NCI-H2081 (cell line): ENCODE measurements at places on chromosomes 2 and 18.

DNA sequence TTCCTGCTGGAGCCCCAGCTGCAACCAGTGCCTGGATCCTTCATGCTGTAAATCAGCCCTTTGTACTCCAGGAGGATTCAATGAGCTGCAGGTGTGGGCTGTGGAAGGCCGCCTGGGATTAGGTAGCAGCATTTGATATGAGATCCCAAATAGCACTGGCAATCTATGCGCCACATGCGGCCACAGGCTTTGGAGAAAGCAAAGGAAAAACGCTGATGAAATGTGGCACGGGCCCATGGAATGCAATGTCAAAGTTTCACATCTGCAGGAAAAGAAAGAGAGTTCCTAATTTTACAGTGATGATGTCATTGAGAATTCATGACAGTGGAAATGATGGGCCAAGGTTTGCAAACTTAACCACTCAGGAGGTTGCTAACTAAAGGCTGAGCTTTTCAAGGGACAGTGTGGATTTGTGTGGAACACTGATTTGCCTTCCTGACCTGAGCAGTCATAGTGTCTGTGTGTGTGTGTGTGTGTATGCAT lies 216.4 kb upstream of the OSR1 start:
- peak; percentile 79 for DNase-seq

GRCh38 chr18:28120828-28121515 lies 56.0 kb downstream of the CDH2 start:
- no peak for DNase-seq

DNA sequence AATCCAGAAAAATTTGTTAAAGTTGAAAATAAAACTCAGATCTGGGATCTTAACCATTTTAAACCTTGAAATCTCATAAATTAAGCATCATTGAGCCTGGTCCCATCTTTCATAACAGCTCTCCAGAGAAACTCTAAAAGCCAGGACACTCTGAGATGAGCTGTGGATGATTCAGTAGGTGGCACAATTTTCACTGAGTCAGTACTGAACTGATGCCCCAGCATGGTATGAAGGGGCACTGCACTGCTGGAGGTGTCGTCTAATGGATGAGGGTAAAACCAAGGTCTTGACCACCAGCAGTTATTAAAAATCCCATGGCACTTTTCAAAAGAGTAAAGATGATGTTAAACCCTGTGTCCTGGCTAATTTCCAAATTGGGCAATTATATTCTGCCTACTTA lies 170.6 kb downstream of the FIGN start:
- DNase-seq: no peak

- no peak for DNase-seq
These were observed 30.2 kb downstream of the GLI2 start for GRCh38 chr2:120765678-120766469.

DNA sequence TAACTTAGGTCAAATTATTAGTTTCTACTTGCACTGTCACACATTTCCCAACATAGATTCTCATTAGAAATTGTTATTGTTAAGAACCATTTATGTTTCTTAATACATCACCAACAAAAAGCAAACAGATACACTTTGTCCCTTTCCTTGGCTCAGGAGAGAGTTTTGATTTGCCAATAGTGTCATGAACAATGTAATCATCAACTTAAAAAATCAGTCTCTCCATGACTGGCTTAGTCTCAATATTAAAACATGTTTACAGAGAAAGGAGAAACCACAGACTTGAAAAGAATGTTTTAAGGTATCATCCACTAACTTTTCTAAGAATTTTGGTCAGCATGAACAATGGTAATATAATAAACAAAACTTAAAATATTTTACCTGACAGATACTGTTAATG lies 416.5 kb upstream of the KCNH7 start:
- DNase-seq: no peak

DNA sequence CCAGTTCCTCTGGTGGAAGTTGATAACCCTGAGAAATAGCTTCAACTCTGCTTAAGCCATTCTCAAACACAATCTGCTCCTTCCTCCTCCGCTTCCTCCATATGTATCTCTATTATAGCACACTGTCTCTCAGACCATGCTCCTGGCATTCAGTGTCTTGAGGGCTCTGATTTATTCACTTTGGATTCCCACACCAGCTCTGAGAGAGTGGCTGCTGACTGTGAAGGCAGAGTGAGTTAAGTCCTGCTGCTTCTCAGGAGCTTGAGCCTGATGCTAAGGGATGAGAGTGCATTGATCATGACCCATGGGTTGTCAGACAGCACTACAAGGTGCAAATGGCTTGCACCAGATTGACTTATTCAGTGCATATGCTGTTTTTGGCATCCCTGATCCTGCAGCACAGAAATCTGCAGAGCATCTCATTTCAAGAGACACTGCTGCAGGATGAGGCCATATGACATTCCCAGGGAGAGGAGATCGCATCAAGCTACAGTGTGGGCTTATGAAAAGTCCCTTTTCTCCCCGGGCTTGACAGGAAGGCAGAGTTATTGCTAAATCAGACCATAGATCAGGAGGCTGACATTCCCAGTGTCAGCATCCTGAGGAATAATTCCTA lies 500.5 kb upstream of the RAB6C start:
- no peak for DNase-seq

- DNase-seq: no peak
These were observed 30.6 kb upstream of the PPP1R1C start for GRCh38 chr2:181955010-181955409.

DNA sequence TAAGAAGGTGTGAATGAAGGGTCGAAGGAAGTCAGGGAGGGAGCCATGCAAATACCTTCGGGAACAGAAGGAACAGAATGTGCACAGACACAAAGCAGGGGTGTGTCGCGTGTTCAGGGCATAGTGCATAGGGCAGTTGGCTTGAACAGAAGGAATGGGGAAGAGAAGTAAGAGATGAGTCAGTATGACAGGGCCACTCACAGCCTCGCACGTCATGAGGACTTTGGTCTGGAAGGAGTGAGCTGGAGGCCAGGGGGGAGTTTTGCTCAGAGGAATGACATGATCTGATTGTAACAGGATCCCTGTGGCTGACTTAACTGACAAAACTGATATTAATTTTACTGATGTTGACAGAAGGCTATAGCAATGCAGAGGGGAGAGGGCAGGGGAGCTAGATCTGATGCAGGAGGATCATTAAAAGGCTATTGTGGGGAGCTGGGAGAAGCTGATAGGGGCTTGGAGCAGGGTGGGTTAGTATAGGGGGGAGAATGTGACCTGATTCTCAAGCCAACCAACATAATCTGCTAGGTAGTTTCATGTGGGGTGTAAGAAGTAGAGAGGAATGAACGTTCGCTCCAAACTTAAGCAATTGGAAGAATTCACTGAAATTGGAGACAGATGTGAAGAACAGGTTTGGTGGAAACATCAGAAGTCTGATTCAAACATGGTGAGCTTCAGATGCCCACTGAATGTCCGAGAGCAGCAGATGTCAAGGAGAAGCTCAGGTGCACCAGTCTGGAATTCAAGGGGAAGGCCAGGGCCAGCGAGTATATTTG lies 60.4 kb upstream of the COPS8 start:
- no peak for DNase-seq

DNA sequence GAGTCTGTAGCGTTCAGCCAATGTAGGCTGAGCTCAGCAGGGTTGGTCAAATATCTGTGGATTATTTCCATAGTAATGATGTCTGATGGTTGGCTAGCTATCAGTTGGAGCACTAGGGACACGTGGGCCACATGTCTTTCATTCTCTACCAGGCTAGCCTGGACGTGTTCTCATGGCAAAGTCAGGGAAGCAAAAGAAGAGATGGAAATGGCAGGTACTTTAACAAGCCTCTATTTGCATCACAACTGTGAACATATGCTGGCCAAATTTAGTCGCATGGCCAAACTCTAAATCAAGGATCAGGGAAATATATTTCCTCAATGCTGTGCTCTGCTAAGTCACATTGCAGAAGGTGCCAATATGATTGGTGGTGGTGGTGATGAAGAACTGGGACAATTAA lies 371.6 kb upstream of the CHST9 start:
- DNase-seq: no peak

- DNase-seq: no peak
These were observed 20.4 kb downstream of the PLA2R1 start for GRCh38 chr2:160042054-160042453.

DNA sequence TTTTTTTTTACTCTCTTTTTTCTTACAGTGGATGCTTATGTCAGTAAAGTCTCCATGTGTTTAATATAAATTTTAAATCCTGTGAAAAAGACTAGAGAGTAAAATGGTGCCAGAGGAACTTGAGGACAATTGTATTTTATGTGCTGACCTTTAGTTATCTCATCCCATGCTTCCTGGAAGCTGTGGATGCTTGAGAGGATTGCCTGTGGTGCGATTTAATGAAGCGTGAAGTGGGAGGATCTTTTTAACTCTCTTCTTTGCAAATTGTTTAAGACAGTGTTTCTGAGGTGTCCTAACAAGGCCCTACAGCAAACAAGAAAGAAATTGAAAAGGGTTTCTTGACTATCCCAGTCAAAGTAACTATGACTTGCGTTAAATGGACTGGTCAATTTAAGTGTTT lies 84.2 kb downstream of the DTNA start:
- no peak for DNase-seq
